Activated CD4-positive, alpha-beta memory T cell treated with anti-CD3 and anti-CD28 coated beads, Interleukin-2, amount 10 ng/mL, durations not matched to agents 7 days and 5 days (primary cell): ENCODE measurements at places on chromosomes 12 and 14. TPM values are rescaled to one million over a fixed set of nuclear protein-coding genes. Genes with fewer than 3 reads are reported as not detected.

AGAP2 gene
- total RNA-seq: 84.5 TPM

LRP6 gene
- total RNA-seq: 0.30 TPM

EML5 gene
- total RNA-seq: 2.4 TPM

PTPN11 gene
- 88.1 TPM for total RNA-seq

WSCD2 gene
- total RNA-seq: not detected

PPP1R1A gene
- not detected for total RNA-seq

FAM90A1 gene
- 0.20 TPM for total RNA-seq

MYH7 gene
- not detected for total RNA-seq

G2E3 gene
- 37.8 TPM for total RNA-seq

ACOT4 gene
- 0.93 TPM for total RNA-seq

SLC6A15 gene
- not detected for total RNA-seq

TMEM121 gene
- total RNA-seq: 9.6 TPM

KRT85 gene
- total RNA-seq: not detected

ADCY6 gene
- total RNA-seq: 0.05 TPM

AMN1 gene
- total RNA-seq: 4.0 TPM

- no peak for DNase-seq
Measured at GRCh38 chr14:34522496-34522895, 17.0 kb downstream of the EAPP start.

- DNase-seq: no peak
Measured at GRCh38 chr14:103698380-103699260, 16.6 kb downstream of the XRCC3 start.

DNA sequence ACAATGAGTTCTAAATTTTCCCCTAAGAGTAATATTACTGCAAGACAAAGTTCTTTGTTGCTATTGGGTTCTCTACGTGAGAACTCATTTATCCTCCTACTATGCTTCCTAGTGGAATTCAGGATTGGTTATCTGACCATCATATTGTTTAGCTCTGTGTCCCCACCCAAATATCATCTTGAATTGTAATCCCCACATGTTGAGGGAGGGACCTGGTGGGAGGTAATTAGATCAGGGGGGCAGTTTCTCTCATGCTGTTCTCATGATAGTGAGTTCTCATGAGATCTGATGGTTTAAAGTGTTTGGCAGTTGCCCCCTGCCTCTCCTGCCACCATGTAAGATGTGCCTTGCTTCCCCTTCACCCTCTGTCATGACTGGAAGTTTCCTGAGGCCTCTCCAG is 36.6 kb downstream of the GLIPR1L2 start:
- DNase-seq: no peak

- DNase-seq: no peak
Measured at GRCh38 chr12:133105620-133106019, 24.5 kb downstream of the ZNF891 start.

GRCh38 chr14:89630101-89630829 is 213.2 kb upstream of the FOXN3 start:
- no peak for DNase-seq

GRCh38 chr14:102159841-102160240 is 20.1 kb downstream of the WDR20 start:
- no peak for DNase-seq

GRCh38 chr12:14694970-14695369 is 1.4 kb downstream of the GUCY2C start:
- DNase-seq: no peak

GRCh38 chr12:92928421-92928961 is 604 bp downstream of the EEA1 start:
- peak; percentile 49 for DNase-seq

DNA sequence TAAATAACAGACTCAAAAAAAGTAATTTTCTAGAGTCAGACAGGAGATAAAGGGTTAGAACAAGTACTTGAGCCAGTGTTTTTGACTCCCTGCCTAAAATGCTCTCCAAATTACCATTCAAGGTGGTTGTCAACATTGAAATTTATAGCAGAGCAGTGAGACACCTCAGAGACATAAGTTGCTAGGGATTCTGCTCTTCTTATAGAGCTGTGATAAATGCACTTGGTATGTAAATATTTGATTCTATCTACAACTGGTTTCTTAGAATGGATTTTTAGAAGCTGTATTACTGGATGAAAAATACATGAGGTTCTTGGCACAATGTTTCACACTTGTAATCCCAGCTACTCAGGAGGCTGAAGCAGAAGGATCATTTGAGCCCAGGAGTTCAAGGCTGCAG is 83.9 kb upstream of the OSBPL8 start:
- DNase-seq: no peak

DNA sequence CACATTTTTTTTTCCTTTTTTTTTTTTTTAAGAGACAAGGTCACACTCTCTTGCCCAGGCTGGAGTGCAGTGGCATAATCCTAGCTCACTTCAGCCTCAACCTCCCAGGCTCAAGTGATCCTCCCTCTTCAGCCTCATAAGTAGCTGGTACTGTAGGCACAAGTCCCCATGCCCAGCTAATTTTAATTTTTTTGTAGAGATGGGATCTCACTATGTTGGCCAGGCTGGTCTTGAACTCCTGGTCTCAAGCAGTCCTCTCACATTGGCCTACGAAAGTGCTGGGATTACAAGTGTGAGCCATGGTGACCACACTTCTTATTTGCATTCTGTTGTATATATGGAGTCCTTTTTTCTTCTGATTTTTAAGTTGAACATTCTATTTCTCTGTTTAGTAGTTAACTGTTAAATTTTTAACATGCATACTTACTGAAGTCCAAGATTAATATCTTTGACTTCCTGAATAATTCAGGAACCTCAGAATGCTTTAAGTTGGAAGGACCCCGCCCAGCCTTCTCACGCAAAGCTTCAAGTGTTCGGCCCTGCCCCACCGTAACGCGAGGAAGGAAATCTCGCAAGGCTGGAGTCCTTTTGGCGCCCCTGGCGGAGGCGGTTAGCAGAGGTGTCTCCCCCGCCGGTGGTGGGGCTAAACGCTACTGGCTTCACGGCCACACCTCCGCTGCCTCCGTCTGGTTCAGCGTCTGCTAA is 21.6 kb downstream of the SPATS2 start:
- DNase-seq: peak; percentile 70

DNA sequence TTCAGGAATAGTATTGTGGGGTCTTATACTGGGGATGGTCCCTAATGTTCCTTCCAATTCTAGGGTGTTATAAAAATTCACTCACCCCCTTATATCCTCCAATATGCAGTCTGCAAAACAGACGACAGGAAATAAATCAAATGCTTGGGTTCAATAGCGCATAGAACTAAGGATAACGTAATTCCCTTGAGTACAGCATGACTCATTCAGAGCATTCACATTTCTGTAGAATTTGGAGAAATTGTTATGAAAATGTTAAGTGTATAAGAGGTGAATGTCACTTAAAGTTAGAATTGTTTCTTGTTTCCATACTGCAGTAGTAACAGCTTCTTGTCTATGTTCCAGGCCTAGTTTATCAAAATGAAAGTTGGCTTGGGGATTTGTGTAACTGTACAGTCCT is 271.4 kb downstream of the RPS29 start:
- no peak for DNase-seq

- DNase-seq: no peak
Measured at GRCh38 chr14:26415618-26416123, 182.2 kb downstream of the NOVA1 start.

DNA sequence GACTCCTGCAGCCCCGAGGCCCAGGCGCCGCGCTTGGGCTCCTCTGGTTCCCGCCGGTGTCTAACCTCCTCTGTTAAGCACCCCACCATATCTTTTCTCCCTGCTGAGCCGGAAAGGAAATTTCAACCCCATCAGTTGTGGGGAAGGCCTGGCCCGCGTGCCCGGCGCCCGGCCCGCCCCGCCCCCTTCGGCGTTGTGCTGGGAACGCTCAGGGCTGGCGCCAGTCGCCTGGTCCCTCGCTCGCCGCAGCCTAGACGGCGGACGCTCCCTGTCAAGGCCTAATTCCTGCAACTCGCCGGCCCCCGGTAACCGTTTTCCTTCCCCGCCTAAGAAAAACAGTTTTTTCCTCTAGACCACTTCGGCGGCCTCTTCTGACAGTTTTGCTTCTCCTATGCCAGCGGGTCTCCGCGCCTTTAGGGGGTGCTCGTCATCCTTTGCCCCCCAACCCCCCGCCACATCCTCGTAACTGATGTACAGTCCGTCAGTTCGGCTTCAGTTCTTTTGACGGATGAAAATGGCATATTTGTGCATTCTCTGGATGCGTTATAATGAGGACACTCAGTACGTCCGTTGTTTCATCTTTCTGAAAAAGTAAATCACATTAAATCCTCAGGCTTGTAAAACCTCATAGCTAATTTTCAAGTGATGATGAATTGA is 506 bp upstream of the NAP1L1 start:
- no peak for DNase-seq

DNA sequence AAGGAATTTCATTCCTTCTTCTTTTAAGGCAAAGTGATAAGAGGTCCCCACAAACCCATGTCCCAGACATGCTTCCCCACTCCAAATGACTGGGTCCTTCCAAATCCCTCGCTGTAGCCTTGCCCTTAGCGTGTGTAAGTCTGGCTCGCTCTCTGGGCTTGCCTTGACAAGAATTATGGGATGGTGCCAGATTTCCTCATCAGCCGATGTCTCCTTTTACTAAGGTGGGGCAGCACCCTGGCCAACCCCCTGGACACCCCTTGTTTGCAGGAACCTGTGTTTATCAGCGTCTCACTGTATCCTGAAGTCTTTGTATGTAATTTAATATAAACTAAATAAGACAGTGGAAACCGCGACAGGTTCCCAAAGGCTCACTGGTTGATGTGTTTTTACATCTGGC is 493.3 kb downstream of the EGLN3 start:
- no peak for DNase-seq

- DNase-seq: peak; percentile 27
Measured at GRCh38 chr12:67827820-67828383, 161.3 kb upstream of the IFNG-AS1 start.

DNA sequence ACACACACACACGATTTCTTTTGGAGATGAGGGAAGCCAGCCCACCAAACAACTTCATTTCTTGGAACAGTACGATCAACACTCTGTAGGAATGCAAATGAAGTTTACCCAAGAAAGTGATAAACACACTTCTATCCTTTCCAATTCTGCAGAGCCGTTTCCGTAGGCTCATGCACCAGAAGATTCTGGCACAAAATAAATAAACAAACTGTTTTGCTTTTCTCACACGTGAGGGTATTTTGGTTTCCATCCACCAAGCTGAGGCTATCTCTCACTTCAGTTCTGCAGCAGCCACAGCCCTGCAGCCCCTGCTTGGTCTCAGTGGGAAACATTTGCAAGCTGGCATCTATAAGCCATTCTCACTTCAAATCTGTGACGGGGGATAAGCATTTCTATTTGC is 15.3 kb upstream of the TSPAN11 start:
- DNase-seq: no peak

- no peak for DNase-seq
Measured at GRCh38 chr14:88604212-88604611, 41.4 kb downstream of the ZC3H14 start.

GRCh38 chr12:72448805-72449204 is 176.6 kb downstream of the TRHDE start:
- no peak for DNase-seq

DNA sequence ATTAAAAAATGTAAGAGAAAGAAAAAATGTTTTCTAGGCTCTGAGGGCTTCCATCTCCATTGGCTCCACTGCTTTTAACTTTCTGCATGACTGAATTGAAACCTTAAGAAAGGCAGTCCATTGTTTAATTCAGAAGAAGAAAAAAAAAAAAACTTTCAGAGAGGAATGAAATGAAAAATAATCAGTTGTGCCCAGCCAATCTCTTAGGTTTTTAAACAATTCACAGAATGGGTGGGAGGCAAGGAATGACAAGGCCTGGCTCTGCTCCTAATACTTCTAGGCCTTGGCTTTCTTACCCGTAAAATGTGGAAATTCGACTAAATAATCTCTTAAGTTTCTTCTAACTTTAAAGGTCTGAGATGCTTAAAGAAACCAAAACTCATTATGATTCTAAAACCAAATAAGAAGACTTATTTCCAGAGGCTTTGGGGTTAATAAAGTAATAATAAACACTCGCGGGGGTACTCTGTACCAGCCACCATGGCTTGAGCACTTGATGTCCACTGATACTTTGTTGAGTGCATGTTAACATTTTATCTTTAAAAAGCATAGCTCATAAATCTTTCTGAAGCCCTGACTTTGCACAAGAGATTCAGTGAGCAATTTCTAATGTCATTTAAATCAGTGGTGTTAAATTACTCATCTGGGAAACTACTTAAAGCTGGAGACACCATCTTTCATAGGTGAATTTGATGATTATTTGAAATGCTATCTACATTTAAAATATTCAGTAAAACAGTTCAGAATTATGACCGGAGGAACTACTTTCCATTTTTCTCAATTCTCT is 49.6 kb downstream of the STON2 start:
- no peak for DNase-seq

- no peak for DNase-seq
Measured at GRCh38 chr14:103101963-103102688, 7.6 kb downstream of the EXOC3L4 start.

- no peak for DNase-seq
Measured at GRCh38 chr12:57010627-57011247, 4.4 kb upstream of the ZBTB39 start.

DNA sequence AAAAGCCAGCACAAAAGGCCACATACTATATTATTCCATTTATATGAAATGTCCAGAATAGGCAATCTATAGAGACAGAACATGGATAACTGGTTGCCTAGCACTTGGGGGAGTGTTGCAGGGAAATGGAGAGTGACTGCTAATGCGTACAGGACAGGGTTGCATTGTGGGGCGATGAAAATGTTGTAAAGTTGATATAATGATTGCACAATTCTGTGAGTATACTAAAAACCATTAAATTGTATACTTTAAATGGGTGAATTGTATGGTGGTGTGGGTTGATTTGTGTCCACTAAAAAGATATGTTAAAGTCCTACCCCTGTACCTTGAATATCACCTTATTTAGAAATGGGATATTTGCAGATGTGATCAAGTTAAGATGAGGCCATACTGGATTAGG is 7.0 kb upstream of the CAPRIN2 start:
- no peak for DNase-seq

DNA sequence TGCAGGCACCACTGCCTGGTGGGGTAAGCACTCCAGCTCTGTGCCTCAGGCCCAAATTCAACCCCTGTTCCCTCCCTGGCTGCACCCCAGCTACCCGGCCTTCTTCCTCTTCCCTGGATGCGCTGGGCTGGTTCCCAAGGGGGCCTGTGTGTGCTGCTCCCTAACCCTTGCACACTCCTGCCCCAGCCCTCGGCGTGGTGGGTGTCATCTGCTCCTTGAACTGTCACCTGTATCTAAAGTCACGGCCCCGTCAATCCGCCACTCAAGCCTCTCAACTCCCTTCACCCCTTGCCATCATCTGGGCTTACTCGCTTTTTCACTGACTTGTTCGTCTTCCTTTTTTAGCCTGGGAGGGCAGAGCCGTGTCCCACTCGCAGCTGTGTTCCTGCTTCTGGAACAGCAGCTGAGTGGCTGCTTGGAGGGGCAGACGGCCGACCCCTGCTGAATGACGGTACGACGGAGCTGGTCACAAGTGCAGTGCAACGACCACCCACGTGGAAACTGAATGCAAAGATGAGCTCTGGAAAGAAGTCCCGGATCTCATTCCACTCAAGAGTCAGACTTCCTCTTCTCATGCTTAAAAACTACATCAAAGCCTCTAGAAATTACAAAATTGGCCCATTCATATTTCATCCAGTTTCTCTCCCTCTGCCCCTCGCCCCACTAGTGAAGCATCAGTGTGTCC is 138.9 kb downstream of the PIWIL1 start:
- no peak for DNase-seq
